ENCODE measurements at places on chromosomes 1 and 21.
A peak's percentile ranks its signal among the peaks of the same experiment; 100 is the strongest.

DNA sequence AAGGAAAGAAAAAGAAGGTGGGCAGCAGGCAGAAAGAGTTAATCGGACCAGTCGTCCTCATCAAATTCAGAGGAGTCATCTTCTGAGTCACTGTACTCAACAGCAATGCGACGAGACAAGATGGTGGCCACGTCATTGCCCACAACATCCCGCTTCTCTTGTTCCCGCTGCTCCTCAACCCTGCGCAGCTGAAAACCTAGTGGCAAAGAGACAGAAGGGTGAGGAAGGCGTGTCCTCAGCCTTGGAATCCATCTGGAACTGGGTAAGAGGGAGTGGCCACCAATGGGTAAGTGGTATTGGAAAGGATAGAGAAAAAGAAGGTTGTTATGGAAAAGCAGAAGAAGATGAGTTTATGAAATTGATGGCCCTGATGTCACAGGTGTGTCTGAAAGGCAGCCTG lies 15.7 kb downstream of the GPR3 start:
- no peak for DNase-seq

DNA sequence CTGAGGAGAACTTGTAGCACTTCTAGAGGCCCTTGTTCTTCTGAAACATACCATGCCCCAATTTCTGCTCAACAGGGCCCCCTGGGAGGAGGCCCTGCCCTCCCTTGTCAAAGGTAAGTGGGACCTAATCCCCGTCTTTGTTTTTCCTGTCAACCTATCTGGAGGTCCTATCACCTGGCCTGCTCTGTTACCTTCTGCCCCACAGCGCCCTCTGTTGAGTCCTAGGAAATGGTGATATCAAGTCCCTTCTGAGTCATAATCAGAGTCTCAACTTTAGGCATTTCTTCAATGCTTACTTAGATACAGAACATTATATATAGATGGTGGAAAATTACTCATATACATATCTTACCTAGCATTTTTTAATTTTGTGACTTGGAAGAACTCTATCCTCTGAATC lies 28.2 kb upstream of the FCRL4 start:
- DNase-seq: peak; percentile 71

- DNase-seq: no peak
Measured at GRCh38 chr1:206898915-206899431, 1.7 kb downstream of the IL24 start.

DNA sequence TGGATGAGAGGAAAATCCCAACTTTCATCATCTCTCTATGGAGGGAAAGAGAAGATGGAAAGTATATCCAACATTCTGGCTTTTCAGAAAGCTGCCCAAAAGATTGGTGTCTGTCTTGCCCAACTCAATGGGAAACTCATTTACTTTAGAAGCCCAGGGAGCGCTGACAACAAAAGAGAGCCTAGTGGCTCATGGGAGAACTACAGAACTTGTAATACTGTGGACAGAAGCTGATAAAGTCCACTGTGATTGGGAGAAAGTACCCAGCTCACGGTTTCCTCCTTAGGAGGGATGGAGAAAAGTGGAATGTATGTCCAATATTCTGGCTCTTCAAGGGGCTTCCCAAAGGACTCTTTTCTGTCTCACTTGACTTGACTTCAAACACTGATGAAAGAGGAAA lies 66.0 kb downstream of the RGS21 start:
- DNase-seq: no peak

GRCh38 chr1:206575894-206576737 lies 36.1 kb downstream of the EIF2D start:
- DNase-seq: no peak

DNA sequence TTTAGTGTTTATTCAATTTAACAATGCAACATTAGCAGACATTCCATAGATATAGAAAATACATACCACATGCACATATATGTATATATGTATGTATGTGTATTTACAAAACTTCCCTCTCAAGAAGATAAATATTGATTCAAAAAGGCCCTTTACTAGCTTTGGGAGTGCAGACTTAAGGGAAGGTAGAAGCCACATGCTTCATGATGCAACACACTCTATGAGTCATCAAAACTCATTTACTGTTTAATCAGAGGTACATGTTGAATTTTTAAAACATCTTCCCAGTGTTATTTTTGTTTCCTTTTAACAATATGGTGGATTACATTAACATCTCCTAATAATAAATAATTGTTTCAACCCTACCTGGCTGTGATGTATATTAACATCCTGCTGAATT lies 61.4 kb upstream of the KIRREL1 start:
- DNase-seq: no peak

- DNase-seq: no peak
Measured at GRCh38 chr1:6126521-6127067, 53.5 kb downstream of the CHD5 start.

- no peak for DNase-seq
Measured at GRCh38 chr1:230498704-230499103, 72.6 kb upstream of the PGBD5 start.

DNA sequence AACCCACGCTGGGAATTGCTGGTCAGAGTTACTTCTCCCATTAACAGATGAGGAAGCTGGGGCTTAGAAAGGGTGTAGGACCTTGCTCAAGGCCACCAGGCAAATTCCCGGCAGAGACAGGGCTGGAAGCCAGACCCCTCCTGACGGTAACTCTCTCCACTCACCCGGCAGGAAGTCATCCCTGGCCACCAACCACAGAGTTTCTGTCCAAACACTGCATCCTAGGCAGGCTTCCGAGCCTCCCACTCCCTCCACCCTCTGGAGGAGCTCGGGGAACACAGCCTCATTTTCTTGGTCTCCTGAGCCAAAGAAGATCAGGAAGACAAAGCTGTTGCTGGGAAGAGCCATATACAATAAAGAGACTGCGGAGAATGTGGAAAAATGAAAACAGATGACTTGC lies 25.0 kb upstream of the ZNF436 start:
- no peak for DNase-seq

- DNase-seq: no peak
Measured at GRCh38 chr1:229280921-229281320, 10.0 kb downstream of the RAB4A start.

DNA sequence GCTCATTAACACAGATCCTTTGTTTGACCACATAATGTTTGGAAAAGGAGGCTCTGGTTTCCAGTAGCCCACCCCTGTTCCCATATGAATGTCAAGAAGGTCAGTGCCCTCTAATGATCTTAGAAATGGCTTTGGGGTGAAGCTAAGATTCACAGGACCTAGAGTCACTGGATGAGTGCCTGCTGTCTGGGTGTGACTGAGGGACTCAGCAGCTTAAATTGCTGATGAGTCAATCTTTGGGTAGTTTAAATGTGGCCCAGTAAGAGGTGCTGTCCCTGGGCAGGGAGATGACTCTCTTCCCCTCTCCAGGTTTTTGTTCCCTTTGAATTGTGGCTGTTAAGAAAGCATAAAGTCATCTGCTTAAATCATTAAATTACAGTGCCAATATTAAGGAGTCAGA lies 50.6 kb downstream of the L1TD1 start:
- no peak for DNase-seq

DNA sequence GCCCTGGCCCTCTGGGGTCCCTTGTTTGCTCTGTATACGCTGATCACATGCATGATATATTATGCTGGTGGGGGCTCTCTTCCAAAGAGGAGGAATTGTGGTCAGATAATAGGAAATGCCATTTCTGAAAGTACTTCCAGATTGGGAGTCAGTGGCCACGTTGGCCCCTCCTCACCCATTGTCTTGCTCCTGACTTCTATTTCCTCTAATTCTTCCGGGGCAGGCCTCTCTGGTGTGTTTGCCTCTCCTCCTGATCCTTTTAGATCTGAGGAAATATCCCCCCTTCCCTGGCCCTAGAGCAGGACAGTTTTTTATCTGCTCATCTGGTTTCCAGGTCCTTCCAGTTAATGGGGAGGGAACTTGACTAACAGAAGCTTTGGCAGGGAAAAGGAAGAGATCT lies 2.9 kb downstream of the VANGL2 start:
- DNase-seq: no peak

DNA sequence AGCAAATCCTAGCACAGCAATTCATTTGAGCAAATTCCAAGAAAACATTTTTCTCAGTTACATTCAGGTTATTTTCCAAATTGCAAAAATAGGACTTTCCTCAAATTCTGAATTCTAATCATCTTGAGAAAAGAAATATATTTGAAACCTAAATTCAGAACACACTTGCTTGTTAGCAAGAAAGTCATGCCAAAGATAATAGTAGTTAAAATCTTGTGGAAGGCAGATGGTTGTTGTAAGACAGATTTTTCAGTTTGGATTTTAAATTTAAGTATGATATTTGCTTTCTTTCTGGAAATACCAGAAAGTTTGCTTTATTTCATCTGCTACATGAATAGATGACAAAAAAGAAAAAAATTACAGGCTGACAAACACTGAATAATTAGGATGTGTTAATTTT lies 29.1 kb downstream of the SNX7 start:
- no peak for DNase-seq

DNA sequence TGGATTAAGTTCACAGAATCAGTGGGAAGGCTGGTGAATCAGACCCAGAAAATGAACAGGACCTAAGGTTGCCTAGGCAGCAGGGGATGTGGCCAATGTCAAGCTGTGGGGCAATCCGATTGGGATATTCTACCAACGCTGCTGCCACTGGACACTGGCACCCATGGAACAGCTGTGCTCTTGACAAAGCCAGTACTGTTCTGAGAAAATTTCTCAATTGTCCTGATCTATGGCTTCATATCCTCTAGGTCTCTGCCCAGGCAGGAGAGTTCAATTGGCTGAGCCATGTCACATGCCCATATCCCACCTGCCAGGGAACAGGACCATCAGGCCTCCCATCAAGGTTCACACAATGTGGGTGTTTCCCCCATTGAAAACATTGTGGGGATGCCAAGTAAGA lies 6.2 kb downstream of the TACSTD2 start:
- DNase-seq: no peak

DNA sequence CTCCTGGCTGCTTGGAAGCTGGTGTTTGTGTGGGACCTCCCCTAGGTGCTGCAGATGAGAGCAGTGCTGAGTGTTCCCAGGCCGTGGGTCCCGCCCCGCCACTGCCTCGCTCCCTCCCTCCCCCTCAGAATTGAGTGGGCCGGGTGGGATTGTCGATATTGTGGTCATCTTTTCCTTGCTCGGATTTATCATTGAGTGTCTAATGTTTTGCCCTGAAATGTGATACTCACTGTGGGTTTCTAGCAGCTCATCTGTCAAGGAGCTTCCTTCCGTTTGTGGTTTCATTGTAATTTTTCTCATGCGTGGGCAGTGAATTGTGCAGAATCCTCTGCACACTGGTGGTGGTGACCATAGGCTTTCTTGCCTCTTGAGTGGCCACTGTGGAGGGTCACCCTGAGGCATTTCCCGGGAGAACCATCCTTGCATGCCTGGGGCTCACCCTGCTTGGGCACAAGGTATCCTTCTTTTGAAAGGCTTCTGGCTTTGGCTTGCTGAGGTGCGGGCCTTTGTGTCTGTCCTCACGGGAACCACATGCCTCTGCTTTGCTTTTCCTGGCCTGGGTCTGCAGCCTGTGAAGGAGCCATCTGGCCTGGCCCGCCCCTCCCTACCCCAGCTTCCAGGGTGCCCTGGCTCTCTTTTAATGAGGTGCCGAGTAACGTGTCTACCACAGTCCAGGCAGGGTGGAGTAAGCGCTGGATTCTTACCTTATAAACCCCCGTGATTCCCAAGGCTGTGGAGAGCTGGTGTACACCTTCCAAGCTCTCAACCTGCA lies 25.6 kb downstream of the SLX9 start:
- DNase-seq: peak; percentile 22

- DNase-seq: no peak
Measured at GRCh38 chr1:93672477-93673162, 9.0 kb downstream of the BCAR3 start.

DNA sequence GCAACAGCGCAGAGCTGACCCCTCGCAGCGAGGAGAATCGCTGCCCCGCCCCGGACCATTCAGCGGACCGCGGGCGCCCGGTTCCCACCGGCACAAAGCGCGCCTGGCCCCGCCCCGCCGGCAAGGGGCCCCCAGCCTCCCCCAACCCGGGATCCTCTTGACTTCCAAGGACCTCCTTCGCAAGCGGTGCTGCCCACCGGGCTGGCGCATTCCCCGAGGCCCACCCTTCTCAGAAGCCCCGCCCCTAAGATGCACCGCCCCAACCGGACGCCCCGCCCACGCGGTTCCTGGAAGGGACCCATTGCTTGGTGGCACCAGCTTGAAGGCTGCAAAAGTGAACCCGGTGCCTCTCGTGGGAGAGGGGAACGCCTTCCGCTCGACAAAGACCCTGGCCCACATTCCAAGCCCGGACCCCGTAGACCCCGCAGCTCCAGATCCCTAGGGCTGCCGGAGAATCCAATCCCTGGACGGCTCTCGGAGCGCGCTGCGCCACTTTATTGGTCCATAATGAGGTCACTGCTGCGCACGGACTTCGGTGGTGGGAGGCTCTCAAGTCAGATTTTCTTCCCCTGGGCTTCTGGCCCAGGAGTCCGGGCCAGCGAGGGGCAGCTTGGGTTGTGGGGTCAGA lies 2.0 kb downstream of the HES3 start:
- DNase-seq: peak; percentile 63

DNA sequence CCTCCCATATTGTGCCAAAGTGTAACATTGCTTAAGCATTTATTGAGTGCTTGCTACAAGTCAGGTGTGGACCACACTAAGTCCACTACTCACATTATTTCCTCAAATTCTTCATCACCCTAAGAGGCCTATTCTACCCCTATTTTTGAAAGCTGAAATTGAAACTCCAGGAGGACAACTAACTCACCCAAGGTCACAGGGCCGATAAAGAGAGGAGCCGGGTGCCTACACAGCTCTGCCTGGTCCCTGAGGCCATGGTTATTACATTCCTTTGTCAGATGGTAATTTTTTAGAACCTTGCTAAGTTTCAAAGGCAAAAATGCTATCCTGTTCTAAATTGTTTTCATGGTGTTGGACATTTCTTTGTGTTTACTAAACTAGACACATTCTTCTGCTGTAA lies 24.2 kb upstream of the KLHDC8A start:
- no peak for DNase-seq

- DNase-seq: no peak
Measured at GRCh38 chr1:201788296-201788695, 40.7 kb upstream of the IPO9 start.

- no peak for DNase-seq
Measured at GRCh38 chr1:30411206-30411605, 312.2 kb downstream of the MATN1 start.

- DNase-seq: peak; percentile 4
Measured at GRCh38 chr1:193368302-193368701, 181.9 kb upstream of the B3GALT2 start.

- DNase-seq: no peak
Measured at GRCh38 chr21:34992736-34993398, 56.2 kb downstream of the RUNX1 start.

- peak; percentile 71 for DNase-seq
Measured at GRCh38 chr1:192476802-192477298, 98.7 kb upstream of the RGS1 start.

- no peak for DNase-seq
Measured at GRCh38 chr1:42658877-42659337, 684 bp downstream of the PPIH start.

- no peak for DNase-seq
Measured at GRCh38 chr1:59731591-59731990, 83.2 kb upstream of the HOOK1 start.

Measured in GM12865 (cell line).